ENCODE measurements at places on chromosomes 11 and 22.

DNA sequence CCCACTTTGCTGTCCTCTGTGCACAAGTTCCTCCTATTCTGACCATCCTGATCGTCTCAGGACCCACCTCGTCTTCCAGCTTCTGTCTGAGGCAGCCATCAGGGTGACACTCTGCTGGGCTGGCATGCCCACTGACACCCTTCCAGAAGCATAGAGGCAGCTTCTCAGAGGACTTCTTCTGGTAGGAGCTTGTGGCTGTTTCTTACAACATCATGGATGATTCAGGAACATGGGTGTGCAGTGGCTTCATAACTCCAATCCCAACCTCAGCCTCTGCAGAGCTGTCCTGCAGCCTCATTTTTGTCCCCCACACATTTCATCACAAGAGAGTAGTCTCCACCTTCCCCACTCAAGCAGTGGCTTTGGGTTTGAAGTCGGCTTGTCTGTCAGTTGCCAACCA, 20.9 kb upstream of the CTR9 start:
- peak; percentile 72 for DNase-seq

DNA sequence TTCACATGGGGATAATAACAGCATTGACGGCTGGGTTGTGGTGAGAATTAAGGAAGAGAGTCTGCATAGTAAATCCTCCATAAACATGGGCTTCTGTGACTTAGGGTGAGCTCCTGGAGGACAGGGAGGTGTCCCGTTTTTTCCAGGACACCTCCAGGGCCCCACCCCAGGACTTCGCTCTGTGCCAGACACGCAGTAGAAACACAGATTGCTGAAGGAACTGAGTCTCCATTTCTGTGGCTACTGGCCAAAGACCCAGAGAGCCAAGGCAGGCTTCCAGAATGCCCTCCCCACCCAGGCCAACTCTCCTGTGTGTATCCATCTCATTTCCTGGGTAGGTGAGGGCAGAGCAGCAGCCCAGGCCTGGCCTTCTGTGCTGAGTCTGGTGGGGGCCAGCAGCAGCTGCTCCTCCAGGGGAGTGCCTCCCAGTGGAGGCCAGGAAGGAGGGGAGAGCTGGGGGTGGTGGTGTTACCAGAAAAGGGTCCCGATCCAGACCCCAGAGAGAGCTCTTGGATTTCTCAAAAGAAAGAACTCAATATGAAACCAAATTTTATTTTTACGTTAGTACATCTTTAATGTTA, 9.5 kb upstream of the RFPL3 start:
- DNase-seq = no peak

- DNase-seq = peak; percentile 47
These were observed 7.4 kb upstream of the PMM1 start for GRCh38 chr22:41596776-41597634.

- peak; percentile 52 for DNase-seq
These were observed 297.9 kb upstream of the C11orf87 start for GRCh38 chr11:109123816-109124787.

- DNase-seq = no peak
These were observed 6.1 kb downstream of the CLDN5 start for GRCh38 chr22:19517919-19518611.
